ENCODE measurements at places on chromosomes 1 and 21. TPM values are rescaled to one million over a fixed set of nuclear protein-coding genes. Genes with fewer than 3 reads are reported as not detected.

The PDXK gene
- 43.4 TPM for total RNA-seq

The APP gene
- total RNA-seq: 371 TPM

The VWA5B1 gene
- not detected for total RNA-seq

The PTGS2 gene
- total RNA-seq: 2.9 TPM

The LHX8 gene
- not detected for total RNA-seq

The CNTN2 gene
- 0.13 TPM for total RNA-seq

The PTCH2 gene
- 1.1 TPM for total RNA-seq

The KCNJ6 gene
- not detected for total RNA-seq

The TTLL7 gene
- total RNA-seq: 4.3 TPM

The TESK2 gene
- 11.1 TPM for total RNA-seq

The VTCN1 gene
- not detected for total RNA-seq

The SLC44A3 gene
- total RNA-seq: 0.97 TPM

The LCE3D gene
- total RNA-seq: not detected

The CCDC17 gene
- 5.3 TPM for total RNA-seq

The AGMAT gene
- 1.6 TPM for total RNA-seq

The SPATA6 gene
- 33.1 TPM for total RNA-seq

The ZNF648 gene
- total RNA-seq: not detected

The TMEM61 gene
- 0.44 TPM for total RNA-seq

The NR1I3 gene
- not detected for total RNA-seq

The COL8A2 gene
- 19.4 TPM for total RNA-seq

The KCNK1 gene
- total RNA-seq: 0.97 TPM

The SPRR1B gene
- not detected for total RNA-seq

The IFI44L gene
- total RNA-seq: 39.6 TPM

The GUCA2A gene
- total RNA-seq: not detected

The IGSF5 gene
- not detected for total RNA-seq

The REG4 gene
- not detected for total RNA-seq

The HORMAD1 gene
- 5.2 TPM for total RNA-seq

The DCST1 gene
- not detected for total RNA-seq

The COL18A1 gene
- total RNA-seq: 71.8 TPM

The IL10 gene
- 6.4 TPM for total RNA-seq

The DISC1 gene
- 21.7 TPM for total RNA-seq

The NFIA gene
- 34.4 TPM for total RNA-seq

The ADORA3 gene
- 8.7 TPM for total RNA-seq

The SRRM1 gene
- total RNA-seq: 136 TPM

The TNFRSF4 gene
- 12.5 TPM for total RNA-seq

The LRRC38 gene
- total RNA-seq: not detected

The FTCD gene
- not detected for total RNA-seq
